ENCODE measurements at places on chromosomes 5 and 9. TPM values are rescaled to one million over a fixed set of nuclear protein-coding genes. Genes with fewer than 3 reads are reported as not detected.
A peak's percentile ranks its signal among the peaks of the same experiment; 100 is the strongest.

- H3K27me3 ChIP-seq = no peaks in the 10 kb centered on the region
- no peak for DNase-seq
- H3K36me3 ChIP-seq = peaks cover 94% of the 10 kb centered on the region
- H3K4me1 ChIP-seq = 0 out of 2 replicates have a peak, but pooled peaks cover 1% of the 10 kb centered on the region
Observed at GRCh38 chr5:150123542-150123941, 32.1 kb downstream of the PDGFRB start.

GRCh38 chr9:124505006-124505900 is 1.9 kb downstream of the NR5A1 start:
- H3K4me1 ChIP-seq = no peaks in the 10 kb centered on the region
- H3K27ac ChIP-seq = no peak overlapping the region
- H3K4me3 ChIP-seq = no peak overlapping the region

DNA sequence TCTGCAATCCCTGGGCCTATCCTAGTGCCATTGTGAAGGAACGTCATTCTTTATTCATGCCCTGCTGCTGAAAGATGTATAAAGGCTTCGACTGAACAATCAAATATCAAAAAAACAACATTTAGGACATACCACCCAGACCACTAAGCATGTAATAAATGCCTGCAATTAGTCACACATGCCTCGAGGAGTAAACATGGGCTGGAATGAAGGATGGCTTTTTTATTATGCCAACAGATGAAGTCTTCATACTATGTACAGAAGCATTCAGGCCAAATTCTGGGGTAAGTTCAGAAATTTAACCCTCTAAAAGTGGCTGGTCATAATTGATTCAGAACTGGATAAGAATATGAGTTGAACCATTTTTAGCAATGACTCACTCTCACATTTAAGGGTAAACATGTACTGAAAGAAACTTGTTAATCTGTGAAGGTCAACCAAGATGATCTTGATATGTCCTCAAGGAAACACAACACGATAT is 38.1 kb downstream of the FAM240B start:
- no peaks in the 10 kb centered on the region for H3K27me3 ChIP-seq
- peak; percentile 24 for DNase-seq
- no peaks in the 10 kb centered on the region for H3K36me3 ChIP-seq
- no peak overlapping the region for H3K27ac ChIP-seq

- H3K4me3 ChIP-seq = no peak overlapping the region
- H3K27ac ChIP-seq = no peak overlapping the region
- H3K4me1 ChIP-seq = peaks cover 6% of the 10 kb centered on the region
- H3K36me3 ChIP-seq = no peaks in the 10 kb centered on the region
Observed at GRCh38 chr9:114810614-114811013, 4.8 kb upstream of the TNFSF15 start.

DNA sequence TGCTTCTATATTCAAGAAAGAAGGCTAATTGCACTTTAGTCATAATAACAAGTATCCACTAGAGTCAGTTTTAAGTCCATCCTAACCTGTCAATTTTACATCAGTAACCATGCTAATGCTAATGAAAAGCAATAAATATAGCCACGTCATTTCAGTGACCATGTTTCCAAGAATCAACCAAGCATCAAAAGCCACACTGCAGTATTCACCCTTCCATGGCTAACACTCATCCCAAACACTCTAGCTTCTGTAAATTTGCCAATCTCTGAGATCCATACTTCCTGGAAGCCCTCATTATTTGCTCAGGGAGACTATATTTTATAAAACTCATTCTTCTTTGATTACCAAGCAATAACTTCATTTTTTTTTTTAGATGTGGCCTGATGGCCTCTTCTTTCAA is 712.0 kb downstream of the CETN3 start:
- DNase-seq = no peak
- H3K27me3 ChIP-seq = no peaks in the 10 kb centered on the region
- no peaks in the 10 kb centered on the region for H3K4me1 ChIP-seq
- no peak overlapping the region for H3K4me3 ChIP-seq
- no peaks in the 10 kb centered on the region for H3K36me3 ChIP-seq

Gene PTGES
- total RNA-seq = 2.8 TPM

- DNase-seq = no peak
- no peaks in the 10 kb centered on the region for H3K4me1 ChIP-seq
- H3K27me3 ChIP-seq = no peaks in the 10 kb centered on the region
- H3K4me3 ChIP-seq = no peak overlapping the region
- H3K36me3 ChIP-seq = no peaks in the 10 kb centered on the region
- H3K27ac ChIP-seq = no peak overlapping the region
Observed at GRCh38 chr9:12975496-12975895, 200.7 kb downstream of the LURAP1L start.

GRCh38 chr5:167453246-167454030 is 838.0 kb upstream of the WWC1 start:
- H3K4me1 ChIP-seq = no peaks in the 10 kb centered on the region
- no peak for DNase-seq
- no peaks in the 10 kb centered on the region for H3K36me3 ChIP-seq
- H3K27me3 ChIP-seq = no peaks in the 10 kb centered on the region
- no peak overlapping the region for H3K27ac ChIP-seq

GRCh38 chr5:5353681-5354080 is 68.8 kb upstream of the ICE1 start:
- H3K36me3 ChIP-seq = no peaks in the 10 kb centered on the region
- H3K27ac ChIP-seq = no peak overlapping the region
- H3K4me1 ChIP-seq = no peaks in the 10 kb centered on the region
- H3K4me3 ChIP-seq = no peak overlapping the region
- DNase-seq = no peak

Gene SLC36A1
- total RNA-seq = 5.7 TPM

- no peak overlapping the region for H3K4me3 ChIP-seq
- H3K4me1 ChIP-seq = peaks cover 2% of the 10 kb centered on the region
- no peak overlapping the region for H3K27ac ChIP-seq
- DNase-seq = no peak
Observed at GRCh38 chr5:173242079-173242478, 7.1 kb upstream of the NKX2-5 start.

- H3K4me3 ChIP-seq = no peak overlapping the region
- no peaks in the 10 kb centered on the region for H3K36me3 ChIP-seq
- H3K27ac ChIP-seq = no peak overlapping the region
- no peak for DNase-seq
- H3K4me1 ChIP-seq = no peaks in the 10 kb centered on the region
- H3K27me3 ChIP-seq = no peaks in the 10 kb centered on the region
Observed at GRCh38 chr5:8628521-8628920, 759.6 kb downstream of the MTRR start.

DNA sequence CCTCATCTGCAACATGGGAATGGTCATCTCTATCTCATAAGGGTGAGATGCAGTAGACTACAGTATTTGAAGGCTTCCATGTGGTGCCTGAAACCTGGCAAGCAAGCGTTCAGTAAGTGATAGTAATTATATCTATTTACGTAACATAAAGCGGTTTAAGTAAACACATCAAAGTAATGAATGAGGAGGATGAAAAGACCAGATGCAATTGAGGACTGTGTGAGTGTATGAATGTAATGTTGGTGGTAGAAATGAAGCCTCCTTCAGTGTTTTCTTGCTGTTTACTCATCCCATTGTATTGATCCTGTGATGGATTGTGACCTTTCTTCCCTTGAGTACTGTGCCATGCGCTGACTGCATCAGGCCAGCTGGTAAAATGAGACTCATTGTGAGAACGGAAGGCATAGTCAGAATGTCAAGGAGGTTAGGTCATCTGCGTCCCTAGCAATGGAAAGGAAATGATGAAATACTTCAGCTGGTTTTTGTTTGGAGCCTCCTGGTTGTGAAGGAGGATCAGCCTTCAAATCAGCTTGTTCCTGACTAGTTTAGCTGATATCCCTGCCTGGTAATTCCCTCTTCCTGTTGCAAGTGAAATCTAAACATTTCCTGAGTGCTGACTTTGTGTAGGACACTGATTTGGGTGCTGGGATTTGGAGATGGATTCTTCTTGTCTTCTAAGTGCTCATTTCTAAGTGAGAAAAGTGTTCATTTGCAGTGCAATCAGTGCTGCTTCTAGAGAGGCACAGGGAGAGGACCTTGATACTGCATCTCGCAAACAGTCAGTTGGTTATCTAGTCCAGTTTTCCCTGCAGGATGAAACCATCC is 35.6 kb downstream of the TNFSF8 start:
- no peak overlapping the region for H3K4me3 ChIP-seq
- H3K36me3 ChIP-seq = no peaks in the 10 kb centered on the region
- H3K27me3 ChIP-seq = no peaks in the 10 kb centered on the region
- peak; percentile 99 for DNase-seq

DNA sequence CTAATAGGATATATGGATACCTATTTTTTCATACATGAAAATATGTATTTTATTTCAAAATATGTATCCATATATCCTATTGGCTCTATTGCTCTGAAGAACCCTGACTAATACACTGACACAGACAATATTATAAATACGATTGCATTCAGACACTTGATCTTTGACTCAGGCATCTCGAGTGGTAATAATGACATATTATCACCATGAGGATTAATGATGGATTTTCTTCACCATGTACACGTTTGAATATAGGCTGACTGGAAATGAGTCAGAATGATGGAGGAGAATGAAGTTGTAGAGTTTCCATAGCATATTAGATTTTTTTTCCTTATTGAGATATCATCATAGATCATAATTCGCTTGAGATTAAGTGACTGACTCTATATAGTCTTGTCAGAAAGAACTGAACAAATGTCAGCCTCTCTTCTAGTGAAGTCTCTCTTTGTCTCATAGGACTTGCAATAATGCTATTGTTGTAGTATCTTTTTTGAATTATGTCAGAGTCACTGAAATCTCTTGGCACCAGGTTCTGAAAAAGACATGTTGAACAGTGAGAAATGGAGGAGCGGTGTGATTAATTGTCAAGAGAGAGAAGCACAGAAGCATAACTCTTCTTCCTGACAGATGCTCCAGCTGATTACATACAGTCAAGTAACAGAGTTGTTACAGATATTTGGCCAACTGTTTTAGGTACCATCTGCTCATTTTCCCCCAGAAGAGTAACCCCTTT is 41.4 kb upstream of the SLCO6A1 start:
- H3K27me3 ChIP-seq = 0 out of 2 replicates have a peak, but pooled peaks cover 1% of the 10 kb centered on the region
- no peaks in the 10 kb centered on the region for H3K36me3 ChIP-seq
- H3K4me1 ChIP-seq = no peaks in the 10 kb centered on the region
- no peak for DNase-seq
- no peak overlapping the region for H3K4me3 ChIP-seq
- no peak overlapping the region for H3K27ac ChIP-seq

DNA sequence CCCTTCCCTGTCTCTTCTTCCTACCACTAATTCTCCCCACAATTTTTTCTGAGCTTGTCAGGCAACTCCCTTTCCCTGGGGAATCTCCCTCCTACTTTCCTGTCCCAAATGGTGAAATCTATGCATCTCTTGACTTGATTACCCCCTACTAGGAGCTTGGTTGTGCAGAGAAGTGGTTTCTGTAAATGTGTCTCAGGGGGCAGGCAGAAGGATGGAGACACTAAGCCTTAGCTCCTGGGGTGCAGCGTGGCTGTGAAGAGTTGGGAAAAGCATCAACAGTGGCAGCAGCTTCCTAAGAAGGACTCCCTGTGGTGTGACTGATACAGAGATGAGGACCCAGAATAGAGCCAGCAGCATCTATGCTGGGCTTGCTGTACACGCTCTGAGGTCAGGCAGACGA is 62.3 kb downstream of the NRG2 start:
- H3K36me3 ChIP-seq = no peaks in the 10 kb centered on the region
- H3K27me3 ChIP-seq = peaks cover 36% of the 10 kb centered on the region
- H3K4me1 ChIP-seq = peaks cover 3% of the 10 kb centered on the region

DNA sequence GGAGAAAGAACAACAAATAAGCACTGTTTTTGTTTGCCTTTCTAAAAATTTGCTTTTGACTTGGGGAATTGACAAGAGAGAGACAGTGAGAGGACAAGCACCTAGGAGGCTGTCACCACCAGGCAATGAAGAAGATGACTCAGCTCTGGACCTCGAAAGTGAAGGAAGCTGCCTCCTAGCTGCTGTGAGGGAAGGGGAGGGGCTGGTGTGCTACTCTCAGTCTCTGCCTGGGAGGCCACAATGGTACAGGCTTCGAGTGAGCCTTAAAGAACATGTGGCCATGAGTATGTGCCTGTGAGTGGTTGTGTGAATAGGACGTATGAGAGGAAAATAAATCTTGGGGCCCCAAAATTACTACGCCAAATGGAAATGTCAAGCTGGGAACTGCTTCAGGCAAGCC is 7.1 kb upstream of the PLK2 start:
- H3K4me3 ChIP-seq = no peak overlapping the region
- no peaks in the 10 kb centered on the region for H3K36me3 ChIP-seq
- no peaks in the 10 kb centered on the region for H3K27me3 ChIP-seq
- peak; percentile 66 for DNase-seq
- no peak overlapping the region for H3K27ac ChIP-seq

DNA sequence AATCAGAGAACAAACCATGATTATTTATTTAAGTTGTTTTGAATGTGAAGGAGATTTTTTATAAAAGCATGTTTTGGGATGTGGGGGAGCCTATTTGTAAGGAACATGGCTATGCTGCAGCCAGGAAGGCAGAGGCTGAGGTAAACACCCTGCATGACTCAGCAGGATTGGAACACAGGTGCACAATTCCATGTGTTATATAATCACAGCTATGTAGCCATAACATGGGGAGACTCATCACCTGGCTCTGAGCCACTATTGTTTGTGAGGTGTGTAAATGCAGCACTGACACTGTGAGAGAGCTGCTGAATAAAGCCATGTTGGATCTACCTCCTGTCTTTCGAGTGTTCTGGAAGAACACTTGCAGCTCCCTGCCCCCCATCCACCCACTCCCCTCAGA is 1009.8 kb downstream of the DNAH5 start:
- no peaks in the 10 kb centered on the region for H3K4me1 ChIP-seq
- H3K27ac ChIP-seq = no peak overlapping the region
- no peak for DNase-seq
- no peaks in the 10 kb centered on the region for H3K36me3 ChIP-seq
- H3K27me3 ChIP-seq = no peaks in the 10 kb centered on the region

DNA sequence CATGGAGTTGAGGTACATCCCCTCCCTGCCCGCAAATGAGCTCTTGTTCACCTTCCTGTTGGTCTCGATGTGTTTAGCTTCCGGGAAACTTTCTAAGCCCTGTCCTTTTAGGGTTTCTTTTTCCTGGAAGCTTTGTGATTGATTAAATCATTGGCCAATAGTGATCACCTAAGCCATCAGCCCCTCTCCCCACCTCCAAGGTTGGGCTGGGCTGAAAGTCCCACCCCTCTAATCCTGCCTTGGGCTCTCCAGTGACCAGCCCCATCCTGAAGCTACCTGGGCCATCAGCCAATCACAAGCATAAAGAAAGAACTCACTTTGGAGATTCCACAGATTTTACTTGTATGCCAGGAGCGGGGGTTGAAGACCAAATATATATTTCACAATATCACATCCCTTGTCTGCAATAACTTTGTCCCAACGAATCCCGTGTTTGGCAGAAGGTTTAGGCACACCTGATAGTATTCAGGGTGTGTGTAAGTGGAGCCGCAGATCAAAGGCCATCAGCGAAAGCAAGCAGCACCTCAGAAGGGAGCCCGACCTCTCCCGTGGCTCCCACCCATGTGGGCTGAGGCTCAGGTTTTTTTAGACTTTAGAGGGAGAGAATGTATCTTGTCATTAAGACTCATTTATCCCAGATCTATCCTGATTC is 20.4 kb downstream of the ROPN1L start:
- peaks cover 15% of the 10 kb centered on the region for H3K4me1 ChIP-seq
- DNase-seq = no peak
- H3K36me3 ChIP-seq = no peaks in the 10 kb centered on the region
- H3K27ac ChIP-seq = no peak overlapping the region

Gene ARL14EPL
- total RNA-seq = not detected

- H3K27me3 ChIP-seq = no peaks in the 10 kb centered on the region
- H3K36me3 ChIP-seq = no peaks in the 10 kb centered on the region
- no peak for DNase-seq
- H3K27ac ChIP-seq = no peak overlapping the region
- no peaks in the 10 kb centered on the region for H3K4me1 ChIP-seq
Observed at GRCh38 chr5:169686137-169686536, 49.1 kb downstream of the DOCK2 start.

Data from IMR-90 (cell line).